SK-N-SH (cell line): ENCODE measurements at places on chromosomes 3 and 15. TPM values are rescaled to one million over a fixed set of nuclear protein-coding genes. Genes with fewer than 3 reads are reported as not detected.

Gene LRRIQ4
- not detected in 2 replicates for polyA plus RNA-seq

Gene B3GALNT1
- 0.15 and 0.32 TPM in 2 replicates for polyA plus RNA-seq

Gene ST3GAL6
- polyA plus RNA-seq, result 16.3 and 17.9 TPM in 2 replicates

Gene KLF15
- 0.28 and 0.39 TPM in 2 replicates for polyA plus RNA-seq

Gene ITGB5
- polyA plus RNA-seq, result 328 and 481 TPM in 2 replicates

Gene CHDH
- polyA plus RNA-seq, result 0.05 and 0.33 TPM in 2 replicates

Gene DNAH12
- 0.03 and 0.05 TPM in 2 replicates for polyA plus RNA-seq

Gene C15orf62
- polyA plus RNA-seq, result 0.06 TPM in 1 of 2 replicates, not detected in the other

Gene INSYN1
- 3.6 and 3.7 TPM in 2 replicates for polyA plus RNA-seq

Gene STIMATE
- polyA plus RNA-seq, result 9.3 and 10.4 TPM in 2 replicates

Gene CHRNA7
- polyA plus RNA-seq, result 0.38 and 0.80 TPM in 2 replicates

Gene ZCWPW2
- polyA plus RNA-seq, result 0.13 and 0.15 TPM in 2 replicates

Gene AGBL1
- polyA plus RNA-seq, result not detected in 2 replicates

Gene CLRN1
- not detected in 2 replicates for polyA plus RNA-seq

Gene SAXO2
- polyA plus RNA-seq, result 2.8 and 5.4 TPM in 2 replicates

GRCh38 chr15:85693277-85693676 lies 101.4 kb downstream of the KLHL25 start:
- no peak for DNase-seq

- no peak for DNase-seq
Observed at GRCh38 chr3:139686206-139686605, 8.4 kb upstream of the NMNAT3 start.

DNA sequence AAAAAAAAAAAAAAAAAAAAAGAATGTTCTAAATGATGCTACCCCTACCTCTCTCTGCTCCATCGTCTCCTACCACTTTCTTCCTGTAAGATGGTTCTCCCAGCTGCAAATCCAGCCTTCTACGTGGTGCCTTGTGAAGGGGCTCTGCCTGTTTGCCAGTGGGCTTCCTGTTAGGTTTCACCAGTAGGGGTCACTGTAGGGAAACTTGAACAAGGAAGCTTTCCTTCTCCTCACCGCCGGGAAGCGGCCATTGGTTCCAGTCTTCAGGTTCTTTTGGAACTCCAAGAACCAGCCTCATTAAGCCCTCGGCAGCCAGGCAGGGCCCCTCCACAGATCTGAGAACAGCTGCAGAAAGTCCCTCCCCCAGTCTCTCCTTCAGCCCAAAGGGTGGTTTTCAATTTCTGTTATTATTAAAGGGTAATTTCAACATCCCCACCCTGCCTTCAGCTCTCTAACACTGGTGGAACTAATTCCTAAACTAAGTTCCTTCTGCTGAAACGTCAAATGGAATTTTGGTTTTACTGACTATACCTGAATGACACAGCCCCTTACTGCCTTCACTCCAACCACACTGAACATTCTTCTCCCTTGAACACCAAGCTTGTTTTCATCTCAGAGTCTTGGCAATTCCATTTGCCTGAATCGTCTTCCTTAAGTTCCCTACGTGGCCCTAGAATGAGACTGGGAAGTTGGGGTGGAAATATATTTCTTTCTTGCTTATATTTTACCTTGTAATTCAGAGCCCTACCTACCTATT lies 13.5 kb downstream of the MCCC1 start:
- DNase-seq, result peak; percentile 47

DNA sequence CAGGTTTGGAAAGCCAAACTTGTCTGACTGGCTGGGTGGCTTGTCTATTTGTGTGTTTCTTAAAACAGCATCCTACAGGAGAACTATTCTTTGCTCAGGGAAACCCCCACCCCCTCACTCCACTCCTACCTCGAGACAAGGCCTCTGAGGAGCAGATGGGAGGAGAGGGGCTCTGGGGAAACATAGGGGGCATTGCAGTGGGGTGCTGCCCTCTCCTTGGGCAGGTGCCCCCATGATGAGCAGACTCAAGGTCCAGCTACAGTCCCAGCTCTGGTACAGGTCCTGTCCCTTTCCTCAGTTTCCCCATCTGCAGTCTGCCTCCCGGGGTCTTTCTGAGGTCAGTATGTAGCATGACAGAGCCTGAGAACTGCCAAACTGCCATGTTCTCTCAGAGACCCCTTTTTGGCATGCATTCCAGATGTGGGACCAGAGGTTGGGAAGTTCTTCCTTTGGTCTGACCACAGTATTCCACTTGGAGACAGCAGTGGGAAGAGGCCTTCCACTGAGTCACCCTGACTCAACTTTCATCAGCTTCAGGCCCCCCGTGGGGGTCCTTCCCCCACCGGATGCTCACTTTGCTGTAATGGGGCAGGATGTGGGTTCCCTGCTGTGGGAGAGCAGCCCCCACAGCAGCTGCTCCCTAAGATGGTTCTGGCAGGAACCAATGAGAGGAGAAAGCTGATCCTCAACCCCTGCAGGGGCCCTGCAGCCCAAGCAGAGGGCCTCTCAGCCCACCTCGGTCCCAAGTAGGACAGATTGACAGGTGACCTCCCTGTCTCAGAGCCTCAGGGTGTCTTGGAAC lies 32.3 kb upstream of the CYP11A1 start:
- no peak for DNase-seq

- no peak for DNase-seq
Observed at GRCh38 chr15:34591306-34591705, 7.9 kb upstream of the GOLGA8B start.

- no peak for DNase-seq
Observed at GRCh38 chr3:61422945-61423673, 138.3 kb upstream of the PTPRG start.

DNA sequence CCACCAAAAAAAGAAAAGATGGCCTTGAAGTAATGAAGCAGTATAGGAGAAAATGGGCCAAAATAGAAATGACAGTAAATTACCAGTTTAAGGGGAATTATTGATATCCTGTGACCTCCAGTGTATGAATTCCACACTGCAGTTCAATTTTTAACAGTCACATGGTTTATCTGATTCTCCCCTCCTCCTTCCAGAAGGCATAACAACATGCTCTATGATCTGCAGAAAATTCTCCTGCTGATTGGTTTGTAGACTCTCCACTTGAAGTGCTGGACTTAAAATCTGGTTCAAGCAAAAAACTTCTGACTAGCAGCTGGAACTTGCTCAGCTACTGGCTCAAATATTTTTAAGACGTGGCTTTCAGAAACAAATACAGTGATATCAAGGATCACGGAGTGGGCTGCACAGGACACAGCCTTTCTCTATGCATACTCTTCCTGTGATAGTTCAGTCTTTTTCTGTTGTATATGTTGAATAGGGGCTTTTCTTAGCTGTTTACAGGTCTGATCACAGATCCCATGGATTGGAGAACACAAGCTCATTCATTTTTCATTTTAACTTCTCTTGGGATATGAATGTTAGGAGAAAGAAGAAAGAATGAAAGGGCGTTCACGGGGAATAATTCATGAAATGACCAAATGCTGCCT lies 211.5 kb downstream of the LSAMP start:
- DNase-seq, result no peak

- peak; percentile 47 for DNase-seq
Observed at GRCh38 chr3:69032142-69032541, 18.7 kb upstream of the EOGT start.

- DNase-seq, result no peak
Observed at GRCh38 chr3:194312743-194313281, 38.3 kb downstream of the CPN2 start.

DNA sequence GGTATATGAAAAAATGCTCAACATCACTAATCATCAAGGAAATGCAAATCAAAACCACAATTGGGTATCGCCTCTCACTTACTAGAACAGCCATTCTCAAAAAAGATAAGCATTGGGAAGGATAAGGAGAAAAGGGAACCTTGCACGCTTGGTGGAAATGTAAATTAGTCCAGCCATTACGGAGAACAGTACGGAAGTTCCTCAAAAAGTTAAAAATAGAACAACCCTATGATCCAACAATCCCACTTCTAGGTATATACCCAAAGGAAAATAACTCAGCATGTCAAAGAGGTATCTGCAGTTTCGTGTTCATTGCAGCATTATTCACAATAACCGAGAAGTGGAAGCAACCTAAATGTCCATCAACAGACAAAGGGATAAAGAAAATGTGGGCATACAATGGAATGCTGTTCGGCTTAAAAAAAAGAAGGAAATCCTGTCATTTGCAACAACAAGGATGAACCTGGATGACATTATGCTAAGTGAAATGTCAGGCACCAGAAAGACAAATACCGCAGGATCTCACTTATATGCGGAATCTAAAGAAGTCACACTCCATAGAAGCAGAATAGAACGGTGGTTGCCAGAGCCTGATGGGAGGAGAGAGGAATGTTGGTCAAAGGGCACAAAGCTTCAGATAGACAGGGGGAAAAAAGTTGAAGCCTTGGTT lies 11.7 kb upstream of the CMTM7 start:
- DNase-seq, result no peak

- no peak for DNase-seq
Observed at GRCh38 chr3:141306276-141306675, 62.0 kb upstream of the ZBTB38 start.

DNA sequence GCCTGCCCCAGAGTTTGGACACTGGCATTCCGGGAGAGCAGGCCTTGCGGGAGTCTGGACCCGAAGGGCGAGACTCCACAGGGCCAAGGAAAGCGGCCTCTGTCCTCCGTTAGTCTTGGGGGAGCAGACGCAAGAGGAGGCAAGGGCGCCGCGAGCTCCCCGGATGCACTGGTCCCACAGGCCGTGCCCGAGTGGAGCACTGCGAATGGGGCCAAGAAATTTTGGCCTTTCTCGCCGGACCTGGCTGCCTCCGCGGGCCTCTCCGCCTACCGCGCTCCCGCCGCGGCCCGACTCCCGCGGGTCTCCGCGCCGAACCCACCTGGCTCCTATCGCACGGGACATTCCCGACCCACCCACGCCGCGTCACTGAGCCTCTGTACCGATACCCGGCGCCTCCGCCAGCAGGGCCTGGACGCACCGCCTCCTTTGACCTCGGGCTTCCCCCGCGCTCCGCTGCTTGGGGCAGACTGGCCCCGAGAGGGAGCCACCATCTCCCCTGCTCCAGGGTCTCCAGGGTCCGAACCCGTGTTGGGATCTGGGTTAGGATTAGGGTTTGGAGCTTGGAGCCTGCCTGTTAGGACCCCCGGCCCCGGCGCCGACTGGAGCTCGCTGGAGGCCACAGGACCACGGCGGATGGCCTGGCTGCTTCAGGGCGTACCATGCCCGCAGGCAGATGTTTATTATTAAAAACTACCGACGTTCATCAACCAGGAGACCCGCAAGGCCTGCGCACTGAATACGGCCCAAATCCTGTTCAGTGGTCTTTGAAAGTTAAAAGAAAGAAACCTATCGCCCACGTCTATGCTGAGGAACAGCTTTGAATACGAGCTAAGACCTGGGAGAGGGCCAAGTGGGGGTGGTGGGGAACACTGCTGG lies 11.7 kb downstream of the SHOX2 start:
- DNase-seq, result no peak

- no peak for DNase-seq
Observed at GRCh38 chr3:101010296-101010695, 17.1 kb upstream of the ABI3BP start.

DNA sequence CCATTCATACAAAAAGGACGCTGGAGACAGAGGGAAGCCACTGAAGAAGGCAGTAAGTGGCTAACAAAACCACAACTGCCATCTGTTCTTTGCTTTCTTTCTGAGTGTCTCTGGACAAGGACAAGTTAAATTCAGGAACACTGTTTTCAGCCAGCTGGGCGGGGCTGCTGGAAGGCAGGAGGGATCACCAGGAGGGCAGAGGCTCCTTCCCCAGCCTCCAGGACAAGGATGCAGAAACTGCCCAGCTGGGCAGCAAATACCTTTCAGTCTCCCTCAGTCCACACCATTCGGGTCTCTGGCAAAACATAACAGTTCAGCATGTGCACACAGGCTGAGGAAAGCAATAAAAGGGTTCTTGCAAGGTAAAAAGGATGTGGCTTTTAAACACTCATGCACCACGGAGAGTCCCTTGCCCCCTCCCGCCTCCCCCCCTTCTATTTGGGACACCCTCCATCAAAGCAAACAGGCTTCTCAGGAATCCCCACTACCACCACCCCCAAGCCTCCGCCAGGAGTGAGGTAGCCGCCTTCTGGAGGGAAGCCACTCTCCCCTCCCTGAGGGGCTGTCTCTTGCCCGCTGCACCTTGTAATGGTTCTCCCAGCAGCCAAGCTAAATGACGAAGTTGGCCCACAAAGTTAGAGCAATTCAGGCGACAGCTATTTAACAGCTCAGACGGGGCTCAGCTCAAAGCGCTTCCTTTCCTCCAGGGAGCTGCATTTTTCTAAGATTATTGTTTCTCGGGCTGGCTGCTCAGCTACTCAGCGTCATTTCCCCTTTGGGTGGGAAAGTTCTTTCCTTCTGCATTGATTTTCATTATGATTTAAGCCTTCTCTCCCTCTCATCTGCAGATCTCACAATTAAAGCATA lies 3.8 kb downstream of the HEG1 start:
- DNase-seq, result no peak

GRCh38 chr3:99920481-99921376 lies 103.1 kb downstream of the CMSS1 start:
- DNase-seq, result no peak

- no peak for DNase-seq
Observed at GRCh38 chr15:45128971-45129639, 574 bp downstream of the DUOXA1 start.

DNA sequence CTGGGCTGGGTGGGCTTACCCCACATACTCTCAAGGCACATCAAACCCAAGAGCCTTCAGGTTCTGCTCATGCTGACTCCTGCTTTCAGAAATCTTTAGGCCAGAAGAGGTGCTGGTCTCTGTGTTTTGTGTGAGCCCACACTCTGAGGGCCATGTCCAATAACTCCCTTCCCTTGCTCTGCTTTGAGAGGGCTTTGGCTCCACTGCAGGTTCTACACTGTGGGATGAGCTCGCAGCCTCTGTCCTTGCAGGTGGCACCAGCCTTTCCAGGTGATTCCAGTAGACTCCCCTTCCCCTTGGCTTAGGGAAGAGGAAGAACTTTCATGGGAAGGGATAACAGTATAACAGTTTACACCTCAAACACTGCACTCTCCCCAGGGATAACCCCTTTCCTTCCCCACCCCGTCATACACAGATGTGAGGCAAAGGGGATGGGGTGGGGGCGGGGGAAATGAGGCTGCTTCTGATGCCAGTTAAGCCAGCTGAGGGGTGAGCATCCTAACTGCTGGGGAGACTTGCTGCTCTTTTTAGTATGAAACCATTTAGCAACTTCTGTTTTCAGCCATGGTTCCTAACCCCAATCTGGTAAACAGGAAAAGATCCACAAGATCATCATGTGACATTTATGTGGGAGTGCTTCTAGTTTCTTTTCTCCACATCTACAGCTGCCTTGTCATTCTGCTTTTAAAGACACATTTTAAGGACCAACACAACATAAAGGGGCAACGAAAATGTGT lies 262.4 kb downstream of the SLC9A9 start:
- no peak for DNase-seq

- DNase-seq, result peak; percentile 96
Observed at GRCh38 chr15:63277038-63277892, at the start of gene APH1B. Gene APH1B (plus strand): TSS chr15:63277605. CDS start chr15:63277624, 19 bp downstream.

- DNase-seq, result no peak
Observed at GRCh38 chr3:10205451-10206165, 40.9 kb downstream of the IRAK2 start.

GRCh38 chr3:141498598-141499223 lies 11.9 kb downstream of the RASA2 start:
- no peak for DNase-seq

- peak; percentile 7 for DNase-seq
Observed at GRCh38 chr3:152266221-152266995, 2.3 kb upstream of the MBNL1 start.

- DNase-seq, result peak; percentile 30
Observed at GRCh38 chr3:42024591-42025351, 62.9 kb upstream of the ULK4 start.

GRCh38 chr3:77373619-77374018 lies 333.7 kb downstream of the ROBO2 start:
- no peak for DNase-seq
